ENCODE measurements at places on chromosomes 13 and 19.

- DNase-seq: no peak
Observed at GRCh38 chr19:49758292-49758691, 4.8 kb downstream of the TSKS start.

DNA sequence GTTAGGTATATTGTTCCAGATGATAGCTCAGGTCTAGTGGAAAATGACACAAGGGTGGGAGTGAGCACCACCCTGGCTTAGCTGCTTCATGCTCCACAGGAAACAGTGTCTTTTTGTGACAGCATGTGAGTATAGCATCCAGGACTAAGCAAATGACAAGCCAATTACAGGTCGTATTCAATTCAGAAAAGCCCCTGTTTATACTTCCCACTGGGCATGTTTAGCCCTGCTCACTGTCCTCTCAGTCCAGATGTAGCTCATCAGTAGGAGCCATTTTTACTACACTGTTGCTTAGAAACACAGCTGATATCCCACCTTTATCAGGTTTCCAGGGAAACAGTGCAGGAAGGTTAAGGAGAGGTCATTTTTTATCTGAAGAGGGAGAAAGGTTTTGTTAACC lies 8.0 kb downstream of the ABHD13 start:
- DNase-seq: no peak

GRCh38 chr19:11179716-11180297 lies 17.5 kb downstream of the KANK2 start:
- no peak for DNase-seq

DNA sequence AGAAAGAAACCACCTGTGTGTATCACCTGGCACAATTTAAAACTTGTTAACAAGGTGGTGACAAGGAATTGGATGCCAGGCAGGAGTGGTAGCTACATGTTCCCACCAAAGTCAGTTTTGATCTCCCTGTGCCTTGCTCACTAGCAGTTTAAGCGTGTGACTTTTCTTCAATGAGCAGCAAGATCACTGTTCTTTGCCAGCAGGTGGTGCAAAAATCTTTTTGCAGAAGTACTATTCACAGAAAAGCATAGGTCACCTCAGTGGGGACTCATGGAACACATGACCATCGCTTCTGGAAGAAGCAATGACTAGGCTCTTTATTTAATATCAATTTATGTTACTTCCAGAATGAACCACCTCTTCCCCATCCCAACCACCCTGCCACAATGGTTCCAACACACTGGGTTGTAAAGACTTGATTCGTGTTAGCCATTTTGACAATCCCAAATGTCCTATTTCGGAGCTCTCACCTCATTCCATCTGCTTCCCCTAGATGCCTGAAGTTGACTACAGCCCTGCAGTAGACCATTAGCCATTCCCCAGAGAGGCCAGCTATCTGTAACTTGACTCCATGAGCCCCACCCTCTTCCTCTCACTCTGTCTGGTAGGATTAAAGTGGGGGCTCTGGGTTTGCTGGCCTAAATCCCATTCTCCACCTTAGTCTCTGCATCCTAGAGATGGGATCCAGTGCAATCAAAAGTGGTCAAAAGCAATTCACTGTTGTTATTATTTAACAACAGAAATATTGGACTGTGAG lies 59.1 kb upstream of the TNFRSF19 start:
- no peak for DNase-seq

GRCh38 chr19:16284505-16284904 lies 40.1 kb upstream of the KLF2 start:
- no peak for DNase-seq

DNA sequence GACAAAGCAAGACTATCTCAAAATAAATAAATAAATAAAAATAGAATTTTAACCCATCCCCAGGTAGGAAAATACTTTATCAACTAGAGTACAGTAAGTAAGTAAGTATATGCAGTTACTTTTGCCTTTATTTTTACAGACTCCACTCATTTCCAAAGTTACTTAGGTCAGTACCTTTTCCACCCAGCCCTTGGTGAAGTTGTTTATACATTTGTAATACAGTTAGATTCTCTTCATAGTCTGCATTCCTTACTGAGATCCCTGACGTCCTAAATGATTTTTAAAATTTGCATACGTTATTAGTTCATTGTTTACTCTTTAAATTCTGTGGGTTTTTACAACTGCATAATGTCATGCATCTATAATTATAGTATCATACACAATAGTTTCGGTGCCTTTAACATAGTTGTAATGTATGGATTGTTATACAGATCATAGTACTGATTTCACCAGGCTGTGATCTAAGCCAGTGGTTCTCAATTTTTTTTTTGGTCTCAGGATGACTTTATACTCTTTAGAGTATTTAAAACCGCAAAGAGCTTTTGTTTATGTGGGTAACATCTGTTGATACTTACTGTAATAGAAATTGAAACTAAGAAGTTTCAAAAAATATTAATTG lies 10.4 kb downstream of the SETDB2 start:
- no peak for DNase-seq

- no peak for DNase-seq
Observed at GRCh38 chr19:10780368-10780767, 55.6 kb downstream of the TMED1 start.

DNA sequence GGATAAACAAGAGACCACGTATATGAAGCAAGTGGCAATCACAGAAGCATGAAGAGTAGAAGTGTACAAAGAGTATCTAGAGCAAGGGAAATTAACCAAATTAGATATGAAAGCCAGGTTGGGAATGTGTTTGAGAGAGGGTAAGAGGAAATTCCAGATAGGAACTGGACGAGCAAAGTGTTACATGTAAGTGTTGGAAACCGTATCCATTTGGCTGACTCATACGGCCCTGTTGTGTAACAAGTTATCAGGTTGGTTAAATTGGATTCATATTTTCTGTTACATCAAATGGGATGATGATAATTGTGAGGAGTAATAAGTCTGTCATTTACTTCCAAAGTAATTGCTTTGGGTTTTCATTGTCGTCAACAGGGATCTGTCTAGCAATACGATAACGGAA lies 46.7 kb downstream of the RXFP2 start:
- DNase-seq: no peak

DNA sequence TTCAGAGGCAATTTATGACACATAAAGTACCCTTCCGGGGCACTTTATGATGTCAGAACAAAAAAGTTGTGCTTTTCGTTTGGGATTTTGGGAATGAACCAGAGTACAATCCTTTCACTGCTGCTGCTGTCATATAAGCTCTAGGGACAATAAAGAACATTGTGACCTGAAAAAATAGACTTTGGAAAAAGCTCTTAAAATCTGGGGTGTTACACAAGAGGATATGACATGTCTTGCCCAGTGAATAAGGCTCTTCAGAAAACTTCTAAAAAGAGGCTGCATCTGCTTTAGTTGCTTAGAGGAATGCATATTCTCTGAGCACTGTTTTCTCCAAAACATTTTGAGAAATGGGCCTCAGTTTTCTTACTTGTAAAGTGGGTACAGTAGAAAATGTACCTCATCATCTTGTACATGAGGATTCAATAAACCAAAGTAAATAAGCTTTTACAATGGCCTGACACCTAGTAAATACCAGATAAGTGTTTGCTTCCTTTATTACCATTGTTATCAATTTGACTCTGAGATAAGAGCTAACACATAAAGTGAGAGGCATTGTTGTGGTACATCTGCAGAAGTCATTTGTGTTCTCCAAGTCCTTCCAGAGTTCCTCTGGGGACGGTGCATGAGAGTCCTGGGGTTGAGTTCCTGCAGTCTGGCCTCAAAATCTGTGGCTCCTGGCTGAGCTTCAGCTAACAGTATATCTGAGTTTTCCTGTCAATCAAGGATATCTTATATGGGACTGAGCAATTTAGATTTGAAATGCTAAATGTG lies 67.4 kb upstream of the EDNRB start:
- DNase-seq: no peak

- no peak for DNase-seq
Observed at GRCh38 chr19:28498404-28498976, 714.5 kb downstream of the UQCRFS1 start.

- DNase-seq: no peak
Observed at GRCh38 chr19:34337739-34338138, 27.3 kb upstream of the GPI start.

DNA sequence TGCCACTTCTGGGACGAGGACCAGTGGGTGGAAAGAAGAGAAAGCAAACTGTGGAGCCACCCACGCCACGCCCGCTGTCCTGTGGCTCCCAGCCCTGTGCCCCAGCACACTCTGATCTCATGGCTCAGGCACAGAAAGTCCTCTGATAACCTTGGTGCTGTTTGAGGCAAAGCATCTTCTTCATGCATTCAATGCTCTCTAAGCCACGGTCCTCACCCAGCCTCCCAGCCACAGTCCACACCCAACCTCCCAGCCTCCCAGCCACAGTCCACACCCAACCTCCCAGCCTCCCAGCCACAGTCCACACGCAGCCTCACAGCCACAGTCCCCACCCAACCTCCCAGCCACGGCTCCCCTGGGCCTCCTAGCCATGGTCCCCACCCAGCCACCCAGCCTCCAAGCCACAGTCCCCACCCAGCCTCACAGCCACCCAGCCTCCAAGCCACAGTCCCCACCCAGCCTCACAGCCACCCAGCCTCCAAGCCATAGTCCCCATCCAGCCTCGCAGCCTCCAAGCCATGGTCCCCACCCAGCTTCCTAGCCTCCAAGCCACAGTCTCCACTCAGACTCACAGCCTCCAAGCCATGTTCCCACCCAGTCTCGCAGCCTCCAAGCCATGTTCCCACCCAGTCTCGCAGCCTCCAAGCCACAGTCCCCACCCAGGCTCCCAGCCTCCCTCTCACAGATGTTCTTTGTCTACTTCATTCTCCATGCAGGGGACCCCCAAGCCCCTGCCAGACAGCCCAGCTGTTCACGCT lies 74.9 kb downstream of the SOX1 start:
- DNase-seq: no peak

DNA sequence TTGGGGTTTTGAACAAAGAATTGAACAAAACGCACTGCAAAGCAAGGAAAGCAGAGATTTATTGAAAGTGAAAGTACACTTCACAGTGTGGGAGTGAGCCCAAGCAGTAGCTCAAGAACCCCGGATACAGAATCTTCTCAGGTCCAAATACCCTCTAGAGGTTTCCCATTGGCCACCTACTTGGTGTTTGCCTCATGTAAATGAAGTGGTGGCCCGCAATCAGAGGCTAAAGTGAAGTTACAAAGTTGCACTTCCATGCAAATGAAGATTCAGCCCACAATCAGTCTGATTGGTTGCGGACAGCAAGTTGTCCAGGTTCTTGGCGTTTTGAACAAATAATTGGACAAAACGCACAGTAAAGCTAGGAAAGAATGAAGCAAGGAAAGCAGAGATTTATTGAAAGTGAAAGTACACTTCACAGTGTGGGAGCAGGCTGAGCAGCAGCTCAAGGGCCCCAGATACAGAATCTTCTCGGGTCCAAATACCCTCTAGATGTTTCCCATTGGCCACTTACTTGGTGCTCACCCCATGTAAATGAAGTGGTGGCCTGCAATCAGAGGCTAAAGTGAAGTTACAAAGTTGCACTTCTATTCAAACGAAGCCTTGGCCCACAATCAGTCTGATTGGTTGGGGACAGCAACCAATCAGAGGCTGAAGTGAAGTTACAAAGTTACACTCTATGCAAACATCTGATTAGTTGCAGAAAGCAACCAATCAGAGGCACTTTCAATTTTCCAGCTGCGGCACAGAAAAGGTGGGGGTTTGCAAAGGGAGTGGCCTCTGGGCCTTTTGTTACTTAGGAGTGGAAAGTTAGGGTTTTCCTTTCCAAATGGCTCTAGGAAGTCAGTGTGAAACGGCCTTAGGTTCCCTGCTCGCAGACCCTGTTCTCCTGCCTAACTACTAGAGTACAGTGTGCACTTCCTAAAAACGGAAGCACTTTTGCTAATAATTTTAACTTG lies 4.8 kb upstream of the TM9SF2 start:
- peak; percentile 59 for DNase-seq

- DNase-seq: no peak
Observed at GRCh38 chr13:110980921-110981320, 66.1 kb upstream of the ANKRD10 start.

GRCh38 chr19:16446108-16446723 lies 25.6 kb downstream of the EPS15L1 start:
- DNase-seq: no peak

GRCh38 chr19:19410553-19411550 lies 5.4 kb downstream of the GATAD2A start:
- DNase-seq: no peak

GRCh38 chr13:53142306-53142705 lies 113.7 kb downstream of the OLFM4 start:
- no peak for DNase-seq

DNA sequence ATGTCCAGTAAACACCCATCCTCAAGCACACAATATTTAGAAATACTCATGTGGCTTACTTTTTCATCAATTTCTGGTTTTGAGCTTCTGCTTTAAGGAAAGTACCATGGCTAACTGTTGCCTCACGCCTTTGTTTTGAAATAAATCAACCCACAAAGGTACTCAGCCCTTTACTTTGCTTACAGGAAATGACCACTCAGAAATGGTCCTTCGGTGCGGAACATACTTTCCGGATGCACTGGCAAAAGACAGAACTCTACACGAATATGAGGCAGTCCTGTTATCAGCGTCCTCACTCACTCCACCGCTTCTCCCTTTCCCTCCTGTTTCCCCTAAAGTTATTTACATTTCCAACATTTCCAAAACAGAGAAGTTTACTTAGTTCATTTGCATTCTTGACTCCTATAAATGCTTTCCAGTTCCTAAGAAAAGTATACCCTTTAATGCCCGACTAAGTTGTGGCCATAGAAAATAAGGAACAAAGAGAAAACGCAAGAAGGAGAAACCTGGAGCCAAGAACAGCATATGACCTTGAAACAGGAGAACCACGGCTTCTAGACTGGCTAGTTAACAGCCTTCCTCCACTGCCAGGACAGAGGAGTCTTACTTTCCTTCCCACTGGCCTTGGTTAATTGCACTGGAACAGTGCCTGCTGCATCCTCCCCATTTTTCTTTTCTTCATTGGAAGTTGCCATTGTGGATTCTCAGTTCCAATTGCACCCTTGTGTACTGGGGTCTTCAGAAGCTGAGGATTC lies 10.6 kb downstream of the FPR2 start:
- DNase-seq: no peak

DNA sequence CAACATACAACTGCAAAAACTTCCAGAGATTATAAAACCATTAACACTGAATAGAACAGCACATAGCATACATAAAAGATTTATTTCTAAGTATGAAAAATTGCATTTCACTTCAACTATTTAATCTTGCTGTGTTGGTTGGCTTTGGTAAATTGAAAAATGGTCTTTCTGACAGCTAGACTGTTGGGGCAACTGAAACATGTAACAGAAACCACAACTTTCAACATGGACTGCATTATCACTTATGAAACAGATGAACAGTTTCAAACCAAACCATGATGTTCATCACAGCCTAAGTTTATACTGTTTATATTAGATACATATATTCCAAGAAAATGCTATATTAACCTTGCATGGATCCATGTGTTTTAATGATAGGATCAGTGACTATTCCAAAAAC lies 324.1 kb upstream of the PCDH9 start:
- no peak for DNase-seq

DNA sequence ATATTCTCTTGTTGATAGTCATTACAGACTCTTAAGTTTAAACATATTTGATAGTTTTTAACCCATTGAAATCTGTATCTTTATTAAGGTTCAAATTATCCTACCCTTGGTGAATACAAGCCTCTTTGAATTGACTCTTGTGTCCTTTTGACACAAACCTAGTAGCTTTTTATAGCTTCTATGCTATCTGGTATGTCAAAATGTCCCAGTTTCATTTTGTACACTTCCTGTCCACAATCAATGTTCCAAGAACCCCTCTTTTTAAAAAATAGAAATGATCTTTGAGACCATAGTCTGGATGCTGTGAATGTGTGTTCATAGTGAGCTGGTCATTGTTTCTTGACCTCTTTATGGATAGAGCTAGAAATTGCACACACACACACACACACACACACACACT lies 39.2 kb upstream of the FGF14 start:
- no peak for DNase-seq

All from activated CD4-positive, alpha-beta T cell treated with anti-CD3 and anti-CD28 coated beads, Interleukin-2, amount 50 U/mL, for 4 hours (primary cell).